ENCODE measurements at places on chromosomes 2 and 18.

GRCh38 chr2:70630761-70631160 lies 77.1 kb upstream of the TGFA start:
- no peak for DNase-seq

- DNase-seq = no peak
Measured at GRCh38 chr2:164808776-164809175, 32.8 kb downstream of the COBLL1 start.

GRCh38 chr2:144131042-144131441 lies 388.9 kb downstream of the ZEB2 start:
- no peak for DNase-seq

GRCh38 chr18:45571714-45572113 lies 43.6 kb upstream of the SLC14A2 start:
- no peak for DNase-seq

DNA sequence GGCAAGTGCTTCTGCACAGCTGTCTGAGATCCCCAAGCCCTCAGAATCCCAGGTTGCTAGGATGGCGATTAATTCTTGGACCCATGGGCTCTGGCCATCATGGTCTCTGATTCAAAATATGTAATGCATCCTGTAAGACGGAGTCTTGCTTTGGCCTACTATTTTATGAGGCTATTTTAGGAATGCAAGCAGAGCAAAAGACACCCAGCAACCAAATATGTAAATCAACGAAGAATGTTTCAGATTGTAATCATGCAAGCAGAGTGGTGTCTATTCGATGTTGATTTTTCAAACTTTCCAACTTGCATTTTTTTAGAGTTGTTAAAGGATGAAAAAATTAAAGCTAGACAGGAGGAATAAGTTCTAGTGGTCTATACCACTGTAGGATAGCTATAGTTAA lies 154.8 kb downstream of the COL6A3 start:
- DNase-seq = no peak

GRCh38 chr2:240424341-240425235 lies 10.9 kb upstream of the GPC1 start:
- DNase-seq = no peak

DNA sequence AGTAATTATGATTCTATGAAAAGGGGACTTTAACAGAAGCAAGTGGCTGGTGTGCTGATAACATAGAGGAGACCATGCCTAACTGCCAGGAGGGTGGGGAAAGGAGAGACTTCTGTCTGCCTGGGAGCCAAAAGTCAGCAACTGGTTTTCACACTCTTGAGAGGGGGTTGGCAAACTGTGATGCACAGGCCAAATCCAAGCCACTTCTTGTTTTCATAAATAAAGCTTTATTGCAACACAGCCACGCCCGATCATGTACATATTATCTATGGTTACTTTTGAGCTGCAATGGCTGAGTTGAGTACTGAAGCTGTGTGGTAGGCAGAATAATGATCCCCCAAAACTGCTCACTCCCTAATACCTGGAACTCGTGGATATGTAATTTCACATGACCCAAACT lies 208.4 kb downstream of the LNPK start:
- no peak for DNase-seq

- no peak for DNase-seq
Measured at GRCh38 chr2:167140767-167141166, 252.5 kb downstream of the XIRP2 start.

GRCh38 chr2:11082880-11083279 lies 72.4 kb upstream of the SLC66A3 start:
- DNase-seq = no peak

DNA sequence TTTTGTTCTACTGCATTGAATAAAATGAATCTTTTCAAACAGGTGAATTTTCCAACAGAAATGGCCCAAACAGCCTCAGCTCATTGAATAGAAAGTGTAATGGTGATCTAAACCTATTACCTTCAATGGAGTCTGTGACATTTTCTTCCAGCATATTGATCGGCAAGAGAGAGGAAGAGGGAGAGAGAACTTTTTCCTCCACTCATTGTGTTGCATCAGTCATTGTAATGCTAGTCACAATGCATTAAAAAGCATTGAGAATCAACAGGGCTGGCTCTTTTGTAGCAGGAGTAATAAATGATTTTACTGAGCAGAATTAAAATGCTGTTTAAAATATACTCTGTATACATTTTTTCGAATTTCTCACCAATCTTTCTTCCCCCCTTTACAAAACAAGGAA lies 1794.5 kb upstream of the CELF4 start:
- no peak for DNase-seq

GRCh38 chr2:23827287-23827686 lies 99.6 kb downstream of the ATAD2B start:
- no peak for DNase-seq

DNA sequence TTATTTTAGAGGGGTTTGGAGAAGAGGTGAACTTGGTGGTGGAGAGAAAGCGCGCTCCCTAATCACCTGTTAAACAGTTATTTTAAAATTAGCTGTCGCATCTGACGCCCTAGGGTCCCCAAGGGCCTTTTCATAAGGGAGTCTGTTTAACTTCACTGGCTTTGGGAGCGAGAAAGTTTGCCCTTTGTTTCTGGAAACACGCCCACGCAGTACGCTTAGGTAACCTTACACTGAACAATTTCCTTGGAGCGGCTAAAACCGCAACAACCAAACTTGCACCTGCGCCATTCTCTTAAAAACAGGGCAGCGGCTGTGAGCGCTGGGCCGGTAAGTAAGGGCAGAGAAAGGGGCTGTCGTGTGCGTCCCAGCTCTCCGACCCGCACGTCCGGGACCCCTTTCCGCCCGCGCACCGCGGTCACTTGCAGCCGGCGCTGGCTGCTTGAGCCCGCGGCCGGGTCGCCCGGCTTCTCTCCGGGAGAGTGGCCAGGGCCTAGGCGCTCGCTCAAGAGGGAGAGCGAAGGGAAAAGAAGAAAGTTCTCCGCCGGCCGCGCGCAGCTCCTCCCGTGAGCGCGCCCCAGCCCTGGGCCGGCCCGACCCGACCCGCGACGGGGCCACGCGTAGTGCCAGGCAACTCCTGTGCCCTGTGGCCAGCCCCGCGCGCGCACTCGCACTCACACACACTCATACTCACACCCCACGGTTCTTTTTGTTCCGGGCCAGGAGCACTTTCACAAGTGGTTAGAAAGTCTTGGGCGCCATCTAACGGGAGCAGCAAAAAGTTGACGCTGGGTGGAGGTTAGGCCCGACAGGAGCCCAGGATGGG lies 19.2 kb downstream of the POU3F3 start:
- DNase-seq = no peak

DNA sequence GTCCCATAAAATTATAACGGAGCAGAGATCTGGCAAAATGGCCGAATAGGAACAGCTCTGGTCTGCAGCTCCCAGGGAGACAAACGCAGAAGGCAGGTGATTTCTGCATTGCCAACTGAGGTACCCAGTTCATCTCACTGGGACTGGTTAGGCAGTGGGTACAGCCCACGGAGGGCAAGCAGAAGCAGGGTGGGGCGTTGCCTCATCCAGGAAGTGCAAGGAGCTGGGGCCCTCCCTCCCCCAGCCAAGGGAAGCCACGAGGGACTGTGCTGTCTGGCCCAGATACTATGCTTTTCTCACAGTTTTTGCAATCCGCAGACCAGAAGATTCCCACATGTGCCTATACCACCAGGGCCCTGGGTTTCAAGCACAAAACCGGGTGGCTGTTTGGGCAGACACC lies 22.8 kb downstream of the ICA1L start:
- DNase-seq = no peak
